ENCODE measurements at places on chromosomes 6 and 20. TPM values are rescaled to one million over a fixed set of nuclear protein-coding genes. Genes with fewer than 3 reads are reported as not detected.

- no peaks in the 10 kb centered on the region for H3K27me3 ChIP-seq
- no peak overlapping the region for H3K27ac ChIP-seq
- H3K36me3 ChIP-seq: no peaks in the 10 kb centered on the region
- DNase-seq: peak; percentile 9
- H3K4me3 ChIP-seq: no peak overlapping the region
Measured at GRCh38 chr6:47455533-47456209, 21.9 kb upstream of the CD2AP start.

DNA sequence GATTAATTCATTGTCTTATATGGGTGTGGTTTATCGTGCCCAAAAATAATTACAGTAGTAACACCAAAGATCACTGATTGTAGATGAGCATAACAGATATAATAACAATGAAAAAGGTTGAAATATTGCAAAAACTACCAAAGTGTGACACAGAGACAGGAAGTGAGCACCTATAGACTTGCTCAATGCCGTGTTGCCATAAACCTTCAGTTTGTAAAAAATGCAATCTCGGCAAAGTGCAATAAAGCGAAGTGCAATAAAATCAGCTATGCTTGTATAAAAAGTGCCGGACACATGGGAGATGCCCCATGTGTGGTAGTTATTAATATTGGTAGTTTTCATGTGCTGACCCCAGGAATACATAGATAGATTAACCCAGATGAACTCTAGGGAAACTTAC is 192.6 kb downstream of the NRN1 start:
- H3K27ac ChIP-seq: no peak overlapping the region
- no peaks in the 10 kb centered on the region for H3K27me3 ChIP-seq
- no peaks in the 10 kb centered on the region for H3K36me3 ChIP-seq
- no peak overlapping the region for H3K4me3 ChIP-seq
- no peak for DNase-seq

Gene C6orf52
- polyA plus RNA-seq: 1.1 TPM

- H3K27me3 ChIP-seq: no peaks in the 10 kb centered on the region
- no peak for DNase-seq
- no peak overlapping the region for H3K27ac ChIP-seq
- no peaks in the 10 kb centered on the region for H3K36me3 ChIP-seq
- H3K4me3 ChIP-seq: no peak overlapping the region
Measured at GRCh38 chr6:126396131-126396530, 56.2 kb downstream of the CENPW start.

Gene MAFB
- 0.40 TPM for polyA plus RNA-seq

GRCh38 chr6:139313229-139313628 is 21.4 kb upstream of the TXLNB start:
- no peak for DNase-seq
- peaks cover 6% of the 10 kb centered on the region for H3K4me1 ChIP-seq
- H3K4me3 ChIP-seq: no peak overlapping the region

Gene C6orf15
- polyA plus RNA-seq: not detected

Gene TTLL9
- polyA plus RNA-seq: 0.05 TPM

- no peak overlapping the region for H3K4me3 ChIP-seq
- H3K27me3 ChIP-seq: no peaks in the 10 kb centered on the region
- H3K4me1 ChIP-seq: no peaks in the 10 kb centered on the region
- H3K27ac ChIP-seq: no peak overlapping the region
Measured at GRCh38 chr6:82118150-82118562, 129.4 kb downstream of the IBTK start.

Gene CD24
- 0.19 TPM for polyA plus RNA-seq

Gene TNFRSF6B
- polyA plus RNA-seq: 3.8 TPM

Gene ADGB
- polyA plus RNA-seq: not detected

Gene GRM1
- polyA plus RNA-seq: 0.03 TPM

Gene CTNNBL1
- 39.1 TPM for polyA plus RNA-seq

Data from fibroblast of lung (primary cell).